ENCODE measurements at places on chromosomes 6 and 20.

DNA sequence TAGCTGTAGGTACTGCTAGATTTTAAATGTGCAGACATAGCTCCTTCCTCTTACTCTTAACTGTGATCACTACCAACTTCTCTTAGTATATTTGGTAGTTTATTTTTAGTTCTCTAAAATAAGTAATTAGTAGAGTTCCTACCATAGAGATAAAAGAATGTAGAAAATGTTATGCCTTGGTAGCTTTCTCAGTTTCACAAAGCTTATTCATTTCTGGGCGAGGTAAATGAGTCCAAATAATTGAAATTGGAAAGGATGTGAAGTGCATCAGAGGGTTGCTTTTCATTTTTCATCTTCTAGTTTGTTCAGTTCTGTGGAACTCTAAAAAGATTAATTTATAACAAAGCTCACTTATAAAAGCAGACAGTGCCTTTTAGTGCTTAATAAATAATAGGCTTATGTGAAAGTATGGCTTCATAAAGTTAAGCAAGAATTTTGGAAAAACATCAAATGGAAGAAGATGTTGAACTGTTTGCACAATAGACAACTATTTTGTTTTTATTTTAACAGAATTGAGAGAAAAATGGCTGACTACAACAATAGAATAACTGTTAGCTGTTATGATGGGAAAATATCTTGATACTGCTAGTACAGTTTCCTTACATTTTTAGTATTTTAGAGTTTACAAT lies 303.7 kb downstream of the UTRN start:
- DNase-seq: no peak

- DNase-seq: no peak
These were observed 15.3 kb upstream of the TUBB2B start for GRCh38 chr6:3242768-3243167.

DNA sequence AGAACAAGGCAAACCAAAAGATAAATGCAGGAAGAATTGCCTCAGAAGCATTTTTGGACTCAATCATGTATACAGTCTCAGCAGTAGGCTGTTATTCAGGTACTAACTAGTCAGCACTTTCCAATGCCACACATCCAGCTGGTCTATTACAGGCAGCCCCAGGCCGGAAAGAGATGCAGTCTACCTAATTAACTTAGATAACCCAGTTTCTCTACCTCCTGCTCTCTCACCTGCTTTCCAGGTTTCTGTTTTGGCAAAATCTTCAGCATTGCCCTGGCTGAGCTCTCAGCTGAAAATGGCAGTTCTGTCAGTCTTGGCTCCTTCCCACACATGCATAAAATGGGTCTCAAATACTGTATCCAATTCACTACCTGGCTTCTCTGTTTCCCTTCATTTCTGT lies 101.3 kb upstream of the UFL1 start:
- DNase-seq: no peak

GRCh38 chr6:38158762-38159350 lies 339.3 kb downstream of the ZFAND3 start:
- no peak for DNase-seq

DNA sequence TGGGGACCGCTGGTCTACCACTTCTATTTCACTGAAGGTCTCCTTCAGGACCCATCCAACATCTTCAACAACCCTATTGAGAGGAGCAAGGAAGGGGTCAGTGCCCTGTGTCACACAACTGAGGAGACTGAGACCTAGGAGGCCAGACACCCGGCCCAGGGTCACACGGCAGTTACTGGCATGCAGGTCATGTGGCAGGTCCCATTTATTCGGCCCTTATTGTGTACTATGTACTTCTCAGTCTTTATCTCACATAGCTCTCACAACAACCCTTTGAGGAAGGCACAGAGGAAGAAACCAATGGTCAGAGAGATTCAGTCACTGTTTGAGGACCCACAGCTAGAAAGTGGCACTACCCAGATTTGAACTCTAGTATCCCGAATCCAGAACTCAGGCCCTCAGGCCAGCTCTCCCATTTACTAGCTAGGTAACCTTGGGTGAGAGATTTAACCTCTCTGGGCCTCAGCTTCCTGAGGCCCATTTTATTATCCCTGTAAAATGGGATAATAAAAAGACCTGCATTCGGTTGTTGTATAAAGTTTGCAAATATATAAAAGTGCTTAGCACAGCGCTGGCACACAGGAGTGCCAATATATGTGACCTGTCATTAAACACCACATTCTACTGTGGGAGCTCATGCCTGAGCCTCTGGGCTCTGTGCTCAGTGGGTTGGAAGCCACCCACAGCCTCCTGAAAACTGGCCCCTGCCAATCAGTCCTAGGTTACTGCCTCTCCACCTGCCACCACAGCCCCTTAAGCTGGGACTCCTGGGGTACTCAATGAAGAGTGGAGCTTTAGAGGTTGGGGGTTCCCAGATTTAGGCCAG lies 15.8 kb downstream of the TFEB start:
- DNase-seq: no peak

- no peak for DNase-seq
These were observed 624.1 kb downstream of the PKHD1 start for GRCh38 chr6:51463321-51463720.

DNA sequence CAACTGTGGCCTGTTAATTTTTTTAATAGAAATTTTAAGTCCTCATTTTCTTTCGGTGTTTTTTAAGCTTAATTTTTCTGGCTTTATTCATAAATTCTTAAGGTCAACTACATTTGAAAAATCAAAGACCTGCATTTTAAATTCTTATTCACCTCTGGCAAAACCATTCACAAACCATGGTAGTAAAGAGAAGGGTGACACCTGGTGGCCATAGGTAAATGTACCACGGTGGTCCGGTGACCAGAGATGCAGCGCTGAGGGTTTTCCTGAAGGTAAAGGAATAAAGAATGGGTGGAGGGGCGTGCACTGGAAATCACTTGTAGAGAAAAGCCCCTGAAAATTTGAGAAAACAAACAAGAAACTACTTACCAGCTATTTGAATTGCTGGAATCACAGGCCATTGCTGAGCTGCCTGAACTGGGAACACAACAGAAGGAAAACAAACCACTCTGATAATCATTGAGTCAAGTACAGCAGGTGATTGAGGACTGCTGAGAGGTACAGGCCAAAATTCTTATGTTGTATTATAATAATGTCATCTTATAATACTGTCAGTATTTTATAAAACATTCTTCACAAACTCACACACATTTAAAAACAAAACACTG lies 10.1 kb downstream of the HFE start:
- DNase-seq: peak; percentile 72

- DNase-seq: no peak
These were observed 792.6 kb downstream of the PHF3 start for GRCh38 chr6:64428186-64428585.

- DNase-seq: no peak
These were observed 55.0 kb downstream of the TOX2 start for GRCh38 chr20:43969501-43970182.

DNA sequence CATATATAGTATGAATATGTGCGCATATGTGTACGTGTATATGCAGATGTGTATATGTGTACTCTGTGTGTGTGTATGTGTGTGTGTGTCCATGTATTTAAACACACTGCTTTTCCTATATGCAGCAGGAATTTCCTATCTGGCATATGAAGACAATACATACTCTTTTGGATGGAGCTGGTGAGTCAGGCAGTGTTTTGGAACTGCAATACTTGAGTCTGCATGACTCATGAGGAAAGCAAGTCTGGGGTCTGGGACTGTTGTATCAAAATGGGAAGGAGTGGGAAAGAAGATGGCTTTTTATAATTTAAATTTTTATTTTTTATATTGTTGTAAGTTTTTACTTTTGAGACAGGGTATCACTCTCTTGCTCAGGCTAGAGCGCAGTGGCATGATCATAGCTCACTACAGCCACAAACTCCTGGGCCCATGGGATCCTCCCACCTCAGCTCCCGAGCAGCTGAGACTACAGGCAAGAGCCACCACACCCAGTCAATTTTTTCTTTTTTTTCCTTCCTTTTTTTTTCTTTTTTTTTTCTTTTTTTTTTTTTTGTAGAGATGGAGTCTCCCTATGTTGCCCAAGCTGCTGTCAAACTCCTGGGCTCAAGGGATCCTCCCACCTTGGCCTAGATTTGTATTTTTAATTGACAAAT lies 72.2 kb downstream of the ATXN1 start:
- DNase-seq: no peak

- DNase-seq: no peak
These were observed 140.5 kb downstream of the HIVEP2 start for GRCh38 chr6:142804490-142804889.

DNA sequence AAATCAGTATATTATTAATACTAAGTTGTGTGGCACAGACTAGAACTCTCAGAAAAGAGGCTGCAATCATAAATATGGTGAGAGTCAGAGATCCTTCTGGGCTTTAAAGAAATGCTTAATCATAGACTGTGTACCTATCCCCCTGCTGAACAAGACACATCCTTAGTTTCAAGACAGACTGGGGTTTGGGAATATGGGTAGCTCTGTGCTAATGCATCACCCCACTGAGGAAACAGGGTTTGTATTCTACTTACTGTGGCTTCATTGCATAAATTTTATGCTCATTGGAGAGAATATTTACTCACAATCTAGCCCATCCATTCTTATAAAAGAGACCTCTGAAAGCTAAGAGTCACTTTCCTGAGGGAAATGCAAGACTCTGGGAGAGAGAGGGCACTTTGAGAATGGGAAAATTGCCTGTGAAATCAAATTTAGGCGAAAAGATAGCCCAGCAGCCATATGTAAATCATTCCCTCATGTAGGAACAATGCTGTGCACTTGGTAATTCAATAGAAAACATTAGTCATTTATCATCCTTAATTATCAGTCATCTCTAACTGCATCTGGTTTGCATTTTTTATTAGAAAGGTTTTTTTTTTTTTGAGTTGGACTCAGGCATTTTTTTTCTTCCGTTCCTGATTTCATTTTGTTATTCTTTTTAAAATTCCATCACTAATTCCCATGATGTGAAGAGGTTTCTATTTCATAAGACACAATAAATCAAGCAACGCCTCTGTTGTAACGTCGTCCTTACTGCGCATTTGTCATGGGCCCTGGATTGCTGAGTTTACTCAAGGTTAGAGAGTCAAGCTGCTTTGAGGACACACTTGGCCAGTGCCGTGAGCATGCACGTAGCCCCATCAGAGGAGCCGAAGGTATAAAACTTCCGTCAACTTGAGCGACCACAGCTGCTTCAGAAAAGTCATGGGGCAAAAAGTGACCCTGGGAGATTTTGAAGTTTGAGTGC lies 91.8 kb downstream of the TRMT11 start:
- DNase-seq: no peak

DNA sequence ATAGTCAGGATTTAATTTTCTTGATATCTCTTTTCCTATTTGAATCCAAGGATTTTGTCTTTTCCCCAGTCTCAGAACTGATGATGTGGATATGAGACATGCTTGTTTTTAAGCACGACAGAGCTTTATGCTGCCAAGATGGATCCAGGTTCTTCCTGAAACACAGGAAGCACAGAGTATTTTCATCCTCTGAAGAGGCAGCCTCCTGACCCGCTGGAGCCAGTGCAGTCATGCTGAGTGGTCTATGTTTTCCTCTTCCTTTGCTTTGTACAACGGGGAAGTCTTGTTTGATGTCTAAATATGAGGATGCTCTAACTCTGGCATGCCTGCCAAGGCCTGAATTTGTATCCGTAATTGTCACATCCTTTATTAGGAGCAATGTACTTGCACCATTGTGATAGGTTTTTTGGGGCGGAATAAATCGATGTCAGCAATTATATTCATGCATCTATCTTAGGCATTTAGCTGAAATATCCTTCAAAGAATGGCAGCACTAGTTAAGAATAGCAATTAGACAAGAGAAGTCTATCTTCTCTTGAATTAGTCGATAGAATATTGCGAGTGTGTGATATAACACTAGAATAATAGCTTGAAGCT lies 407.1 kb upstream of the JAG1 start:
- DNase-seq: no peak

GRCh38 chr20:52309181-52309580 lies 117.6 kb upstream of the ZFP64 start:
- no peak for DNase-seq

GRCh38 chr6:15443119-15443830 lies 197.4 kb downstream of the JARID2 start:
- DNase-seq: no peak

DNA sequence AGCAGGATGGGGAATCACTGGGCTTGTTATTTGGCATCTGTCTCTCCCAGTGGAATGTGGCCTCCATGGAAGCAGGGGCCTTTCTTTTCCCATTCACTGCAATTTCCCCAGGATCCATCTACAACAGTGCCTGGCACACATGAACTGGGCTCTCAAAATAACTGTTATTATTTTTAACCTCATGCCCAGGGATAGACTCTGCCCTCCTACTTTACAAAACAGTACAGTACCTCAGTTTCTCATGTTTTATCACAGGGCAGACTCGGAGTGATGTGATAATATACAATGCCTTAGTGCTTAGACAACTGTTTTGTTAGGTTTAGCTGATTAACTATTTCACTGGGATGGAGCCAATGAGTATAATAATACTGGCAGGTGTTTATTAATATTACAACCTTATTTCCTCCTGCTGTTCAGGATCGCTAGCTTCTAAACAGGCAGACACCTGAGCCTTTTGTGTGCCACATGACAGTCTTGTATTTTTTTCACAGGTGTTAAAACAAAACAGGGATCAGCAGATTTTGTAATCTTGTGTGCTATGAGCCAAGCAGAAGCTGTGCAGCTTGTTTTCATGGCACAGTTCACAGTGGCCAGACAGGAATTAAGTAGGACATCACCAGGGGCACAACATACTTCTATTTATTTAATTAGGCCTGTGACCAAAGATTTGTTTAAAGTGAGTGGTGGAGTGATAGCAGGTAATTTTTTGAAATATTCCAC lies 157.7 kb upstream of the EYA4 start:
- no peak for DNase-seq

GRCh38 chr6:108227290-108227689 lies 33.5 kb downstream of the SNX3 start:
- DNase-seq: no peak

- no peak for DNase-seq
These were observed 59.2 kb upstream of the ADGRB3 start for GRCh38 chr6:68575765-68576439.

GRCh38 chr6:170230520-170231292 lies 60.2 kb downstream of the DLL1 start:
- DNase-seq: no peak

- DNase-seq: no peak
These were observed 253.8 kb upstream of the PRDM1 start for GRCh38 chr6:105832313-105832761.

DNA sequence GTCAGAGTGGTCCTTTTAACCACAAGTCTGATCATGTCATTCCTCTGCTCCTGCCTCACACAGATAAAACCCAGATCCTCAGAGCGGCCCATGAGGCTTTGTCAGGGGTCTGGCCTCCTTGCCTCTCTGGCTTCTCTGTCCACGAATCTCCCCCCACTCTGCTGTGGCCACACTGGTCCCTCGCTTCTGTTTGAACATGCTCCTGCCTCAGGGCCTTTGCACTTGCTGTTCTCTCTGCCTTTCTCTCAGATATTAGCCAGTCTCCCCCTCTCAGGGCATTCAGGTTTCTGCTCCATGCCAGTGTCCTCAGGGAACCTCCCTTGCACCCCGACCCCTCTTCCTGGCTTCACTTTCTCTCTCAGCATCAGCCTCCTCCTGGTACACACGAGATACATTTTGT lies 518.5 kb downstream of the PREX1 start:
- DNase-seq: no peak
